ENCODE measurements at places on chromosomes 6 and 20.

- no peak for DNase-seq
Measured at GRCh38 chr20:10505827-10506226, 70.7 kb downstream of the SLX4IP start.

DNA sequence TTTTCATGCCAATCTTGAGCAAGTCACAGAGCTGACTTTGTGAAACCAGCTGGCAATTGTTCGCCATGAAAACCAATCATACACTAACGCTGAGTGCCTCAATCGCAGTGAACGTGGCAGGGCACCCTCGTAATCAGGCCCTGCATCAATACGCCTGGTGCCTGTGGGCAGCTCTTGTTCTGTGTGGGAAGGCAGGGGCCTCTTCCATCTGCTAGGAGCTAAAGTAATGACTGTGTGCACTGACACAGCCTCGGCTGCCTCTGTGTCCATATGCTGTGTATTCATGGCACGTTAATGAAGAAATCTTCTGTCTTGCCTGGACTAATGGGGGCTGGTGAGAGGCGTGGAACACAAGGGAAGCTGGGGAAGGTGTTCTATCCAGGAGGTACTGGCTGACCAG is 27.8 kb upstream of the SYNDIG1 start:
- DNase-seq, result no peak

- DNase-seq, result no peak
Measured at GRCh38 chr6:125859727-125860126, 69.0 kb downstream of the NCOA7 start.

DNA sequence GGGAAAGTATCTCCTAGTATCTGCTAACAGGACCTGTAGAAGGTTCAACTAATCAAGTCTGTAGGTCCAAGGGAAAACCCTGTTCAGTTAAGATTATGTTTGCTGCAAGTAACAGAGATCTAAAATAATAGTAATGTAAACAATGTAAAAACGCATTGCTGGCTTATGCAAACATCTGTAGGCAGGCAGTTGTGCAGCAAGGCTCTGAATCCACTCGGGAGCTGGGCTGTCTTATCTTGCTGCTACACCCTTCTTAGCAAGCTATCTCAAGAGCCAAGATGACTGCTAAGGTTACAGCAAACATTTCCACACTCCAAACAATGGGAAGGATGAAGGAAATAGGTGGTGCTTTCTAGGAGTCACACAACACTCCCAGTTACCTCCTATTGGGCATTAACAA is 397.3 kb upstream of the NRSN1 start:
- DNase-seq, result no peak

- DNase-seq, result no peak
Measured at GRCh38 chr20:31607640-31608250, 2.7 kb downstream of the ID1 start.

DNA sequence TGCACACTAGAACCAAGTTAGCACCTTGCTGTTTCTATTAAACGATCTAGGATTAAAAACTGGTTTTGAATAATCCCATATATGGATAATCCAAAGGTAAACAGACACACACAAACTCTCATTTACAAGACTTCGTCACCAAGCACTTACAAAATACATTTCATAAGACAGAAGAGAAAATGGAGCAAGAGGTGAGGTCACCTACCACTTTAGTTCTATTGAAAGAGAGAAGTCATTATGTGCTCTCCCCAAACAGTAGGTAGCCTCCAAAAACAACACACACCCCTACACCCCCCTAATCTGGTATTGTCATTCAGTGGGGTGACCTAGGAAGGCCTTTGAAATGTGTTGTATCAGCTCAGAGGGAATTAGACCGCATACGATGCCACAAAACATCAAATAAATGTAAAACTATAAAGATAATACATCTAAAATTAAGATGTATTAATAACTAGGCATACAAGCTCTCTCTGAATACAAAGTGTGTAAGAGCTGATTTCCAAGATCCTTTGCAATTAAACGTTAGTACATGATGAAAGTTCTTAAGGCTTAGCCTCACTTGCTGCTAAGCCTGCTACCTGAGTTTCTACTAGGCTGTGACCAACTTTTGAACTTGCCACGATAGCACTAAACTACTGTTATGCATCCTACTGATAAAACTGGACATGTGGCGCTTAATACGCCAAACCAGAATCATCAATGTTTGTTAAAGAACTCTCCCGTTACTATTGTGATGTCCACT is 1.6 kb downstream of the SRPK1 start:
- no peak for DNase-seq

GRCh38 chr6:33728438-33728837 is 16.9 kb upstream of the UQCC2 start:
- DNase-seq, result no peak

DNA sequence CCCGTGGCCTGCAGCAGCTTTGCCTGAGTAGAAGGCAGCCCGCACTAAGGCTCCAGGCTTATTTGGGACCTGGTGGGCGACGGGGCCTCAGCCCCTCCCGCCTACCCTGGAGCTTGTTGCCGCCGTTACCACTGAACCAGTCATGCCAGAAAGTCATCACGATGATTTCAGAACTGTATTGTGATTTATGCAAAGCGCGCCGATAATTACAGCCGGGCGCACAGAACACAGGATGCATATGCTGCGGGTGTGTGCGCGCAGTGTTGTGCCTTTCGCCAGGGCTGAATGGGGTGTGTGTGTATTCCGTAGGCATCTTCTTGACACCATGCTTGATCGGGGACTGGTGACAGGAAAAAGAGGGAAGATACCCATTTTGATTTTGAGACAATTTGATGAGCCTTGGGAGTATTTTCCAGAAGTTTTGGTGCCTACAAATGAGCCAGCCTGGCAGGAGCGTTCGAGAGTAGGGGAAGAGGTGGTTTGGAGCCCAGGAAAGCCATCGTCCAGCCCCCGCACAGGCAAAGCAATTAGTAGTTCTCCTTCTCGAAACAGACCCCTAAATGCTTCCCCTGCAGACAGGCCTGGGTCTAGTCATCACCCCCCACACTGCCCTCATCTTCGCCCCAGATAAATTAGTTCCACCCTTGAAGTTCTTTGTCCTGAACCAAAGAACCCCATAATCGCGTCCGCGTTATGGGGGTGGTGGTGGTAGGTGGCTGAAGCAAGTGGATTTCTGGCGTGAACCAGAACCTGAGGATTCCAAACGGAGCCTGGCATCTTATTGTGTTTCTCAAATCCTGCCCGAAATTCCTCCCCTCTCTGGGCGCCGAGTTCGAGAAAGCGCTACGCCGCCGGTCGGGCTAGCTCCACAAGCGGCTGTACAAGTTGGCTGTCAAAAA is 1.9 kb upstream of the NR2E1 start:
- DNase-seq, result no peak

Measured in HEK293T (cell line).